SJCRH30 (cell line): ENCODE measurements at places on chromosomes 1 and 21. TPM values are rescaled to one million over a fixed set of nuclear protein-coding genes. Genes with fewer than 3 reads are reported as not detected.
A peak's percentile ranks its signal among the peaks of the same experiment; 100 is the strongest.

The AMIGO1 gene
- total RNA-seq: 0.58 and 0.59 TPM in 2 replicates

GRCh38 chr1:178407655-178408054, 89.1 kb downstream of the CLEC20A start:
- no peaks in the 10 kb centered on the region for H3K4me1 ChIP-seq
- H3K27ac ChIP-seq: no peak overlapping the region
- H3K4me3 ChIP-seq: no peak overlapping the region
- no peaks in the 10 kb centered on the region for H3K27me3 ChIP-seq
- H3K36me3 ChIP-seq: no peaks in the 10 kb centered on the region

- no peak for DNase-seq
- H3K27ac ChIP-seq: no peak overlapping the region
- H3K4me1 ChIP-seq: no peaks in the 10 kb centered on the region
- H3K27me3 ChIP-seq: no peaks in the 10 kb centered on the region
Observed at GRCh38 chr1:179380299-179380698, 14.5 kb downstream of the AXDND1 start.

DNA sequence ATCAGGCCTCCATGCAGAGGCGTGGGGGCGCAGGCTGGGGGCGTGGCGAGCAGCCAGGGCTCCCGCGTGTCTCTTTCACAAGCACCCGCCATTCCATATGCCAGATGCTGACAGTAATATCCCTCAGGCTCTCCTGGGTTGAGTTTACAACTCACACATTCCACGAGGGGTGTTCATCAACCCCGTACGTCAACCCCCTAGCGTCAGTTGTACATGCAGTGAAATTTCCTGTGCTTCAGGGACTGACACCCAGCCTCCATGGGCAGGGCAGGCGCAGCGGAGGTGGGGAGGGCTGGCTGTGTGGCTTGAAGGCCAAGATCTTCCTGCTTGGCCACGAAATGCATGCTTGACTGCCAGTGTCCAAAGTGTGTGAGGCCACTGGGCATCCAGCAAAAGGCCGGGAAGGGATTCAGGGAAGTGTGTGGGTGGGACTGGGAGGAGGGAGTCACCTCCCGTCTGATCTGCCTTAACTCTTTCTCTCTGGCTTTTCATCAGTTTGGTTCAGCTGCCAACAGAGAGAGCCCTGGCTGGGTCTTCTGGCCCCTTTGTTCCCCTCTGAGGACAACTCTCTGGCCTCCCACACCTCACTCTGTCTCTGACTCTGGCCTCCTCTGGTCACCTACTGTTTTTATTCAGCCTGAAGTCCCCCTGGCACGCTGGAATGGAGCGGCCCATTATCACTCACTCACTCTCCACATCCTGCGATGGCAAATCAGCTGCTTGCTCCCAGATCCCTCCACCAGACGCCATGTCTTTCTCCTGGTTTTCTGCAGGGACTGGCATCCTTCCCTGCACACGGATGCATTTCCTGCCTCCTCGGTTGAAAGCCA, 33.8 kb downstream of the CLIC6 start:
- no peak for DNase-seq
- peaks cover 6% of the 10 kb centered on the region; the same call in 1 of the 2 replicates for H3K27me3 ChIP-seq
- no peaks in the 10 kb centered on the region for H3K4me1 ChIP-seq
- no peak overlapping the region for H3K4me3 ChIP-seq
- no peaks in the 10 kb centered on the region for H3K36me3 ChIP-seq
- no peak overlapping the region for H3K27ac ChIP-seq

GRCh38 chr21:29892379-29892778, 47.4 kb downstream of the GRIK1 start:
- DNase-seq: no peak
- H3K27ac ChIP-seq: no peak overlapping the region
- no peak overlapping the region for H3K4me3 ChIP-seq
- H3K4me1 ChIP-seq: no peaks in the 10 kb centered on the region

The APCS gene
- not detected in 2 replicates for total RNA-seq

DNA sequence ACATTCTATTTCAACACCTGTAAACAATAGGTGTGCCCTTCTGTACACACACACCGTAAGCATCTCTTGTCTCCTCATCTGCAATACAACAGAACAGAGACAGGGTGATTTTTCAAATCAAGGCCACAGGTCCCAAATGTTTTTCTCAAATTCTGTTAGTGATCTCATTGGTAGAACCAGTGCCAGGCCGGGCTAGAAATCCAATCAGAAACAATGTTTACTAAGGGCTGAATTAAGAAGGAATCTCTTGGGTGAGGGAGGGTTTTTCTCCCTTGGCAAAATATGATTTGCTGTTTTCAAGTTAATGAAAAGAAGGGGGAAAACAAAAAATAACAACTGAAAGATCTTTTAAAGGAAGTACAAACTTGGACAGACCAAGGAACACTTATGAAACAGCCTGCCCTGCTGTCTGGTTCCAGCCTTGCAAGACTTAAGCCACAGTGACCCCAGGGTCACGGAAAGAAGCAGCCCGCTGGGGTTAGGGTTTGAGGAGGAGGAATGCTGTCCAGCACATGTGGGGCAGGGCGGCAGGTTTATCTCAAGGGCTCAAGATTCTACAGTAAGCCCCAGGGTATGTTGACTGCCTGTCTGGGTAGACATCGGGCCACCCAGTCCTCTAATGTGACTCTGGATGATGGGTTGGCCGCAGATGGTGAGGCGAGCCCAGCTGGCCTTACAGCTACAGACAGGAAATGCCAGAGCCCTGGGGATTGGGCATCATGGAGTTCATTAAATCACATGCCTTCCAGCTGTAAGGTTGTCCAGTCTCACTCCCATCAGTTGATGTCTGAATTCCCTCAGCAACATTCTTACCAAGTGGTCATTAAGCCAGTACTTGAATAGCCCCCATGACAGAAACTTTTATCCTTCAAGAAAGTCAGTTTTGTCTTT, 73.3 kb upstream of the SLC44A3 start:
- H3K27ac ChIP-seq: no peak overlapping the region
- no peak overlapping the region for H3K4me3 ChIP-seq
- DNase-seq: peak; percentile 38
- peaks cover 29% of the 10 kb centered on the region for H3K4me1 ChIP-seq

DNA sequence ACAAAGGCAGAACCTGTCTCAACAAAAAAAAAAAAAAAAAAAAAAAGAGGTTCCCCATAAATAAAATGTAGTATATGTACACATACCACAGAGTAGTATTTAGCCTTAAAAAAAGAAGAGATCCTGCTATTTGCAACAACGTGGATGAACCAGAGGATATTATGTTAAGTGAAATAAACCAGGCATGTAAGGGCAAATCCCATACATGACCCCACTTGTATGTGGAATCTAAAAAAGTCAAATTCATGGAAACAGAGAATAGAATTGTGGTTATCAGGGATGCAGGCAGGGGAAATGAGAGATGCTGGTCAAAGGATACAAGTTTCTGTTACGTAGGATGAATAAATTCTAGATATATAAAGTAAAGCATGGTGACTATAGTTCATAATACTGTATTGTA, 16.7 kb downstream of the SLC44A3 start:
- no peak for DNase-seq
- no peak overlapping the region for H3K4me3 ChIP-seq

- H3K27me3 ChIP-seq: no peaks in the 10 kb centered on the region
- no peaks in the 10 kb centered on the region for H3K4me1 ChIP-seq
- H3K27ac ChIP-seq: no peak overlapping the region
- no peaks in the 10 kb centered on the region for H3K36me3 ChIP-seq
- DNase-seq: no peak
- no peak overlapping the region for H3K4me3 ChIP-seq
Observed at GRCh38 chr1:30476476-30476875, 246.9 kb downstream of the MATN1 start.

The S100A8 gene
- not detected in 2 replicates for total RNA-seq

DNA sequence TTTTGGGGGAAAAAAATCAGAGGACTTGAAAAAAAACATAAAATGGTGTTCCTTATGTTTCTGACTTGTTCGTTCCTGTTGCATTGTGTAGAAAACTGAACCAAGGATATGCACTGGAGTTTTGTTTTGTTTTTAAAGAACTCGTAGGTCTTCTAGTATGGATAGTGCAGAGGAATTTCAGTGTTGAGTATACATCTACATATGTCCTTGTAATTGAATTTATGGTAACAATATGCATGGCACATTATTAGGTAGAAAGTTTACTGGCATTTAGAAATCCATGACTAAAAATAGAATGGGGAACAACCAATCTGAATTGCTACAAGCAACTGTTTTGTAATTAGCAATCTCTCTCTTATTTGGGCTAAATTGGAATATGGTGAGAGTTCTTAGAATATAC, 188.3 kb upstream of the ZRANB2 start:
- peaks cover 5% of the 10 kb centered on the region; the same call in 1 of the 2 replicates for H3K27me3 ChIP-seq
- H3K27ac ChIP-seq: no peak overlapping the region
- no peak overlapping the region for H3K4me3 ChIP-seq
- no peaks in the 10 kb centered on the region for H3K4me1 ChIP-seq

DNA sequence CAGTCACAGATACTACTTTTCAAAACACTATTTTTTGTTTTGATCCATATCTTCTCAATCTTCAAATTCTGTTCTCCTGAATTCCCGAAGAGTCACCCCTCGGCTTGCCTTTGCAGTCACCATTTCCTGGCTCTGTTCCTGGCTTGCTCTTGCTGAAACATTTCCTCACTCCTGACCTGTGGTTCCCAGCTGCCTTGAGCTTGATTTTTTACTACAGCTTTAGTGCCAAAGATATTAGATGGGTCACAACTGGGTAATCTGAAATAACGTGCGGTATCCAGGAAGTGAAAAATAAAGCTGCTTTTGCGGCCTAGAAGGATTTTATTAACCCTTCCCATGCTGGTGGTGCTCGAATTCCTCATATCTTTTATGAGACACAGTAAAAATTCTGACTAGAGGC, 318.8 kb downstream of the PCP4 start:
- no peak for DNase-seq
- H3K4me1 ChIP-seq: no peaks in the 10 kb centered on the region
- H3K36me3 ChIP-seq: no peaks in the 10 kb centered on the region
- no peak overlapping the region for H3K27ac ChIP-seq

DNA sequence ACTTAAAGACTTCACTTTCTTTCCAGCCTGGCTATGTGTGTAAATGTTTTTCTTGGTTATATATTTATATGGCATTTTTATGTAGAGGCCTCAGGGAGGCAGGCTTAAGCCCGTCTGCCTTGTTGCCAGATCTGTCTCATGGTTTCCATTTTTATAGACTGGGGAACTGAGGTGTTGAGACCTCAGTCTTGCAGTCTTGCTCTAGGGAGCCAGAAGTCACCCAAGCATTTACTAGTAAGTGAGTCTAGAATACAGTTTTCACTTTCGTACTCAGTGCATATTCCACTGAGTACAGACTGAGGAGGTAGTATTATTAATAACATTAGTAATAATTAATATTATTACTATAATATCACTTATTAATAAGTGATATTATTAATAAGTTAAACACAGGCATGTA, 161.4 kb downstream of the UCK2 start:
- DNase-seq: no peak
- no peaks in the 10 kb centered on the region for H3K4me1 ChIP-seq
- no peak overlapping the region for H3K27ac ChIP-seq
- no peaks in the 10 kb centered on the region for H3K27me3 ChIP-seq

The HAX1 gene
- total RNA-seq: 59.6 and 66.5 TPM in 2 replicates

The FCGR1A gene
- total RNA-seq: not detected in 2 replicates

- H3K27me3 ChIP-seq: no peaks in the 10 kb centered on the region
- peaks cover 94% of the 10 kb centered on the region for H3K36me3 ChIP-seq
- H3K4me3 ChIP-seq: no peak overlapping the region
- no peak overlapping the region for H3K27ac ChIP-seq
- peak; percentile 56 for DNase-seq
Observed at GRCh38 chr1:21845646-21846641, 33.9 kb downstream of the LDLRAD2 start.

The B4GALT2 gene
- total RNA-seq: 65.9 and 67.4 TPM in 2 replicates

The SYTL1 gene
- 0.20 and 0.47 TPM in 2 replicates for total RNA-seq

The POLR3GL gene
- 16.7 and 18.4 TPM in 2 replicates for total RNA-seq

- H3K36me3 ChIP-seq: no peaks in the 10 kb centered on the region; the same call in 1 of the 2 replicates
- peak; percentile 22 for DNase-seq
- H3K4me1 ChIP-seq: no peaks in the 10 kb centered on the region
- H3K27me3 ChIP-seq: no peaks in the 10 kb centered on the region
- H3K27ac ChIP-seq: no peak overlapping the region
Observed at GRCh38 chr1:3869751-3870301, 12.6 kb downstream of the DFFB start.

DNA sequence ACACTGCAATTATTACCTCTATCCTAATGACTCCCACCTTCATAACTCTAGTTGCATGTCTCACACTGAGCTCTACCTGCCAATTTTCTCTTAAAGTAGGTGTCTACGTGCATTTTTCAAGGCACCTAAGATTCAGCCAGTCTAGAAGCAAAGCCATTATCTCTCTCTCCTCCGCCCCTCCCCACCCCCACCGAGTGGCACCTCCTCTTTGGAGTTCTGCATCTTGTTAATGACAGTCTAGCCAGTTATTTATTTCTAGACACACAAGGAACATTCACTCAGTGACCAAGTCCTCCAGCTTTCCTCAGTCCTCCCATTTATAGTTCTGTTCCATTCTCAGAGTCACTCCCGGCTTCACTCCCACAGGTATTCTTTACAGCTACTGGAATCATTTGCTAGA, 47.6 kb downstream of the ASTN1 start:
- DNase-seq: no peak
- H3K27ac ChIP-seq: no peak overlapping the region
- no peak overlapping the region for H3K4me3 ChIP-seq
- no peaks in the 10 kb centered on the region for H3K27me3 ChIP-seq
- no peaks in the 10 kb centered on the region for H3K36me3 ChIP-seq
- no peaks in the 10 kb centered on the region for H3K4me1 ChIP-seq

DNA sequence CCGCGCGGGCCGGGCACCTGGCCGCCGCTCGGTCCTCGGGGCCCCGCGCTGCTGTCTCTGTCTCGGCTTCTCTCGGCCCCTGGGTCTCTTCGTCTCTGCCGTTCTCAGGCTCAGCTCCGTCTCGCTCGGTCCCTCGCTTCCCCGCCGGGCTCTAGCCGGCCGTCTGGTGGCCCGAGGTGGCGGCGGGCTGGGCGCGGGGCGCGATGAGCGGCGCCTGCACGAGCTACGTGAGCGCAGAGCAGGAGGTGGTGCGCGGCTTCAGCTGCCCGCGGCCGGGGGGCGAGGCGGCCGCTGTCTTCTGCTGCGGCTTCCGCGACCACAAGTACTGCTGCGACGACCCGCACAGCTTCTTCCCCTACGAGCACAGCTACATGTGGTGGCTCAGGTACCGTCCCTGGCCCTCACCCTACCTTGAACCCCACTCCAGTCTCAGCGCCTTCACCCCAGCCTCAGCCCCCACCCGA, 355 bp downstream of the SHISAL2A start:
- DNase-seq: no peak
- no peak overlapping the region for H3K27ac ChIP-seq
- H3K4me1 ChIP-seq: no peaks in the 10 kb centered on the region
- H3K4me3 ChIP-seq: peak overlapping the region; percentile 27; the same call in 1 of the 2 replicates
- no peaks in the 10 kb centered on the region for H3K27me3 ChIP-seq
- H3K36me3 ChIP-seq: no peaks in the 10 kb centered on the region

- H3K4me3 ChIP-seq: no peak overlapping the region
- H3K36me3 ChIP-seq: no peaks in the 10 kb centered on the region
- no peaks in the 10 kb centered on the region for H3K27me3 ChIP-seq
Observed at GRCh38 chr1:110672753-110673108, 2.0 kb downstream of the KCNA3 start.

The KIRREL1 gene
- total RNA-seq: 26.3 and 26.4 TPM in 2 replicates

The SYT11 gene
- 6.8 and 6.9 TPM in 2 replicates for total RNA-seq

GRCh38 chr1:43367904-43368645, at the start of gene ELOVL1:
Gene ELOVL1, minus strand, starts transcription at chr1:43368011. Its CDS starts 2,402 bp downstream, at chr1:43365609.
- peak within 1 kb of the TSS; percentile 73 for H3K27ac ChIP-seq
- peak; percentile 94 for DNase-seq
- peak within 1 kb of the TSS; percentile 87 for H3K4me3 ChIP-seq
- no peaks in the 10 kb centered on the region for H3K27me3 ChIP-seq
- peaks cover 10% of the 10 kb centered on the region for H3K36me3 ChIP-seq
- peaks cover 3% of the 10 kb centered on the region; the same call in 1 of the 2 replicates for H3K4me1 ChIP-seq

GRCh38 chr1:199218533-199218932, 579.7 kb downstream of the PTPRC start:
- no peaks in the 10 kb centered on the region for H3K27me3 ChIP-seq
- no peaks in the 10 kb centered on the region for H3K4me1 ChIP-seq
- no peaks in the 10 kb centered on the region for H3K36me3 ChIP-seq
- no peak for DNase-seq
- no peak overlapping the region for H3K27ac ChIP-seq
- no peak overlapping the region for H3K4me3 ChIP-seq

The SPATA1 gene
- 0.97 TPM in 1 of 2 replicates, not detected in the other for total RNA-seq
